ENCODE measurements at places on chromosomes 12 and 14.

DNA sequence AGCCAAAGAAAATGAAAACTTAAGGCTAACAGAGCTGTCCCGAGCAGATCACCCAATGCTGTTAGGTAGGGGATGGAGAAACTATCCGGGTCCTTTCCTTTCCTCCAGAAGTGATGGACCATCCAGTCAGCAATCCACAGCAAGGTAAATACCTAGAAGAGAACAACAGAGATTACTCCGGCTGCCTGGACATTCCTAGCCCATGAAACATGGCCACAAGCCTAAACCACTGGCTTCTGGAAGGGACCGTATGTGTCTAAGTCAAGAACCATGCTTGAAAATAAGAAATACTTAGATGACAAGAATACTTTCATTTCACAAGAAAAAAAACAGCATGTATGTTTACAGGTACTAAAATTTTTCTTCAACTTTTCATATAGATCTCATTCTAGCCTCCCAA is 152.9 kb downstream of the SLC41A2 start:
- DNase-seq = peak; percentile 84

DNA sequence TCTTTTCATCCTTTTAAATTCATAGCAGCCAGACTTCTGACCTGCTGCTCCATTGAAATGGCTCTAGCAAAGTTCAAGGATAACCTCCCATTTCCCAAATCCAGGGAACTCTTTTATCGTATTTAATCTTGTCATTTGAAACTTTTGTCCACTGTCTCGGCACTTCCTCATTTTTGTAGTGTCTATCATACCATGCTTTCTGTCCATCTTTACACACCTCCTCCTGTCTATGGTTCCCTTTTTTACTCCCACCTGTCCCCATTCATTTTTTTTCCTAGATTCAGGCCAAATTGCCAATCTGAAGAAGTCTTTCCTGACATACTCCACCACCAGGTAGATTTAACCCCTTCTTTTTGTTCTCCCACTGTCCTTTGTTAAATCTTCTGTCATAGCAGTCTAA is 31.0 kb downstream of the NFYB start:
- no peak for DNase-seq

DNA sequence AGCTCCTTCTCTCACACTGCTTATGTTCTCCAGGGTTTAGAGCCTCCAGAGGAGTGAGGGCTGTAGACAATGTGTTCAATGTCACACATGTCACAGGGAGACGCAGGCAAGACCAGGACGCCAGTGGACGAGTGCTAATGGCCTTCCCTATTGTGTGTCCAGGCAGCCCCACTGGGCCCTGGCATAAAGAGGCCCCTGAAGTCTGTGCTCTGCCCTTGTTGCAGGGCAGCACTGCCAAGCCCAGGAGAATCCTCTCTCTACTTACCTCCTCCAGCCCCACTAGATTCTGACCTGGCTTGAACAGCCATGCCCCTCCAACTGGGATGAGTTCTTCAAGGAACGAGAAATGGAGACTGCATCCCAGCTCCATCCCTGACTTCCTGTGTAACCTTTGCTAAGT is 24.8 kb upstream of the TMEM106C start:
- no peak for DNase-seq

GRCh38 chr12:121224591-121224990 is 14.7 kb downstream of the P2RX4 start:
- DNase-seq = no peak

DNA sequence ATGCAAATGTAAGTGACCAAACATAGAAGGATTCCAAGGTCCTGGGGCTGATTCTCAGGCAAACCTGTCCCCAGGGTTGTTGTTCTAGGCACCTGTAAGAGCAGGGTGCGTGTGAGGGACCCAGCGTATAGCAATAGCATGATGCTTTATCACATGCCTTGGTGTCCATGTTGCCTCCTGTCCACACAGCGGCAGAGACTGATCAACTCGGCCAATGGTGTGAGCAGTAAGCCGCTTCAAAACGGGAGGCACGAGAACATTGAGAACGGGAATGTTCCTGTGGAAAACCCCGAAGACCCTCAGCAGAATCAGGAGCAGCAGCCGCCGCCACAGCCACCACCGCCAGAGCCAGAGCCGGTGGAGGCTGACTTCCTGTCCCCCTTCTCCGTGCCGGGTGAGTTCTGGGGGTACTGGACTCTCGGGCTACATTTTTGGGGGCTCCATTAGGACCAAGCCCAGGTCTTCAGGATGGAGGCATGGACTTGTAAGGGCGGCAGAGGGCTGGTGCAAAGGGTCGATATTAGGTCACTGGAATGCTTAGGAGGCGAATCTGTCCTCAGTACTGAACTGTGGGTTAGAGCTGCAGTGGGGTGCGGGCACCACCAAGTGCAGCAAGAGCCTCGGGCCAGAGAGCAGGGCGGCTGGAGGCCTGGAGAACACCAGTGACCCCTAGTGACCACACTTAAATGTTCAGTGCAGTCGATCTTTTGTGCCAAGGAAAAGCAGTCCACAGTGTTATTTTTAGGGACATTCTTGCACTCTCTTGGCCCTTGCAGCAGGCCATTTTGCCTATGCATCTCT is 57.2 kb upstream of the RIN3 start:
- DNase-seq = peak; percentile 58

- no peak for DNase-seq
Measured at GRCh38 chr12:40957417-40957816, 230.7 kb upstream of the PDZRN4 start.

Measured in kidney tubule cell (primary cell).